Activated CD8-positive, alpha-beta memory T cell treated with anti-CD3 and anti-CD28 coated beads for 1 hour (primary cell): ENCODE measurements at places on chromosomes 1 and 21.

GRCh38 chr1:159791031-159791430, 10.3 kb downstream of the DUSP23 start:
- no peak for DNase-seq

DNA sequence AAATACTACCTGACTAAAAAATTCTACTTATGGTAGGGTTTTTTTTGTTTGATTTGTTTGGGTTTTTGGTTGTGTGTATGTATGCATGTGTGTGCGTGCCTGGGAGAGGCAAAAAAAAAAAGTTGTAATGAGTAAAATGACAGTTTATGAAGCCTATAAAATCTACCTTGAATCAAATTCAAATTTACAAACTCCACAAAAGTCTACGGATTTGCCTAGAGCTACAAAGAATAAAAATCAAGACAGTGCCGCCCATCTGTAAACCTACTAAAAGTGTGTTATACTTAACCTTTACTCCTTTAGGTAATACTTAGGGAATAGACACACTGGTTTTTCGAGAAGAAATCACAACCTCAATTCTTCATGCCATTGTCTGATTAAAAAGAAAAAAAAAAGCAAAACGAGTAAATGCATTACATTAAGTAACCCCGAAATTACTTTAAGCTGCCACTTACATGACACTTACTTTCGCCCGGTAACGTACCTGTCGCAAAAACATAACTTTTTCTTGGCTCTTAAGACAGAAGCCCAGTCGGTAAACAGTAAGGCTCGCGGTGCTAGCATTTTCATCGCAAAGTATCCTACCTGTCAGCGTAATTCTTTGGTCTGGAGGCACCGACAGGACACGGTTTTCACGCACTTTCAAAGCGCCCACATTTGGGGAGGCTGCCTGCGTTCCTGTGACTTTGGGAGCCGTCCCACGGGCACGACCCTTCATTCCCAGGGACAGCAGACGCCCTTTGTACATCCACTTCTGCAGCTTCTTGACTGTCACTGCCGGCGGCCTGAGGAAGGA, 951 bp downstream of the SYDE2 start:
- DNase-seq = no peak

- no peak for DNase-seq
These were observed 24.6 kb downstream of the KIRREL1 start for GRCh38 chr1:158017800-158018595.

DNA sequence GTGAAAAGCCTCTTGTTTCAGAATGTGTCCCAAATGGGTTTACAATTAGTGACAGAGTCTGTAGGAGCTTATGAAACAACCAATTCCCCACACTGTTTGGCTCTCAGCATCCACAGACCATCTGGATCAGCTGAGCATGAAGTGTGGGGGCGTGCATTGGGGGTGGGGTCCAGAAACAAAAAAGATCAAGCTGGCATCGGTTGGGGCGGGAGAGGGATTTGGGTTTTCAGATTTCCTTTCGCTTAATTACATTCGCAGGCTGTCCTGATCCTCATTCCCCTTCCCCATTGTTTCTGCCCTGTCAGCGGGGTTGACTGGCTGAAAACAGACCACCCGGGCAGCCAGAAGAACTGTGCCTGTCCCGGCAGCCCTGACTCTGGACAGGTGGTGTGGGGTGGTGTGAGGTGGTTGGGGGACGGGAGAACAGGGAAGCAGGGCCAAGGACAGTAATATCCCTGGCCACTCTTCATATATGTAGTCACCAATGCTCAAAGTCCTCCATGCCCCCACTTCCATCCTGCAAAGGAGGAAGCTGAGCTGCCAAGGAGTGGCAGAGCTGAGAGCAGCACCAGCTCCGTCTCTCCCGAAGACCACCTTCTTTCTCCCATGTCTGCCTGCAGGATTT, 92.0 kb downstream of the IER5 start:
- DNase-seq = no peak

DNA sequence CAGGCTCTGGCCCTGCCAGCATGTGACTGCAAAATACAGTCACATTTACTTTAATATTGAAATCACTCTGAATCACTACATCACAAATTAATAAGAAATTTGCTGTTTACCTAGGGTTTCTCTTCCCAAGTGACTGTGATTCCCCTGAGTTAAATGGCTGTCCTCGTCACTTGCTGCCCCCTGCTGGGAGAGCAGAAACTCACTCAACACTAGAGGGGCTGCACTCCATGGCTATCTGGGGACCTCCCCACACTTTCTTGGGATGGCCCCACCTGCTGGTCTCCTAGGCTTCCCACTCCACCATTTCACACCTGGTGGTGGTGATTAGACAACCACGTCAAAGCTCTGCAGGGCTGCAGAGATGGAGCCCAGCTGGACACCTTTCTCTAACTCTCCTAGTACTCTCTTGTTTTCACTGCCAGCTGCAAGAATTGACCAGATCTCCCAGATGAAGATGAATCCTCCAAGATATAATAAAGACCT, 63.4 kb downstream of the CD2 start:
- peak; percentile 61 for DNase-seq

GRCh38 chr1:212630158-212630900, 21.8 kb downstream of the ATF3 start:
- peak; percentile 32 for DNase-seq

DNA sequence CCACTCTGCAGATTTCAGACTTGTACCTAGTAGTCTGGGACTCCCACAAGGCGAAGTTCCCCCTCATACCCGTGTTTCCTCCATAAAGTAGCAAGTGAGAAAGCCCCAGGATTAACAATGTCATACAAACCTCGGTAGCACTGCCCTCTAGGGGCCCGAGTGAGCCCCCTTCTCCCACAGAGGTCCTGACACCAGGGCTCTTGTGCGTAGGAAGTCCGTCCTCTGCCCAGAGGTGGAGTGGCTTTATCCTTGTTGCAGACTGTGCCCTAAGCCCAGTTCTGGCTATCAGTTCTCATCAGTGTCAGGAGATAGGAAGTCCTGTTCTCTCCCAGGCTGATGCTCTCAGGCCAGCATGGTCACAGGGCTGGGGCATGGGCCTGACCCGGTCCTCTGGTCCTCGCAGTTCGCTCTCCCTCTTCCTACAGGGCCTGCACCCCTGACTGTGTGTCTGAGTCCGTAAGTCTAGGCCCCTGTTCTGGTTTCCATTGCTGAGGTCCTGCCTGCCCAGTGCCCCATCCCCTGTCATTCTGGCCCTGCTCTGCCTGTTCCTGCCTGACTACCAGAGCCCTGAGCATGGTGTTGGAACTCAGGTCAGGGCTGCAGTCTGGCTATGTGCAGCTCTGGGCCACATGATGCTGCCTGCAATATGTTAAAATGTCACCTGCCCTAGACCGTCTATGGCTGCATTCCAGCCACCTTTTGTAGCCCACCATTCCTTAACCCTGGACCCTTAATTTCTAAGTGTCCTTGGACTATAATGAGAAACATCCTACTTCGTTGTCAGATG, 285.6 kb downstream of the ASTN1 start:
- DNase-seq = no peak

- no peak for DNase-seq
These were observed 95.3 kb downstream of the C1orf21 start for GRCh38 chr1:184482136-184482535.

DNA sequence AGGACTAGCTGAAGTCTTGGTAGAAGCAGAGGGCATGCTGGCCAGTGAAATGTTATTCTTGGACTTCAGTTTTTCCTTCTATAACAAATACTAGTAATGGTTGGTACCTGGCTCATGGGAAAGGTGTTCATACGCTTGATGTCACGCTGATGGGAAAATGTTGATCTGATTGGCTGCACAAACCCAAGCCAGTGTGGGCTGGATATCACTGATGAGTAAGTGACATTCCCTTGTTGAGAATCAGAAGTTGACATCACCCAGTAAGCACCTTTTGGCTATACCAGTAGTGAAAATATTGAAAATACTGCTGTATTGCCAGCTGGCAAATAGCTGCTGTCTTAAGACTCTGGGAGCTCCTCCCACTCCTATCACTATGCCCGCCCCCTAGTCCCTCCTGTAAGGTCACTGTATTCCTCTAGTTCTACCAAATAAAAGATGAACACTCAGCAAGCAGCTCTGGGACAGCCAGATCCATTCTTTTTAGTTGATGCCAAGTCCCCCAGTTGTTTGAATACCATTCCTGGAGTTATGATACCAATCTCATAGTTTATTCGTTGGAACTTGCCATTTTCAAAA, 168.2 kb downstream of the GRIK1 start:
- DNase-seq = no peak

GRCh38 chr1:43801203-43801602, 93.9 kb downstream of the ST3GAL3 start:
- DNase-seq = no peak

GRCh38 chr1:29416267-29417146, 180.2 kb downstream of the PTPRU start:
- no peak for DNase-seq

- DNase-seq = no peak
These were observed 2.7 kb upstream of the PALMD start for GRCh38 chr1:99643021-99643779.

- no peak for DNase-seq
These were observed 47.4 kb downstream of the ACTN2 start for GRCh38 chr1:236733653-236734052.

GRCh38 chr1:230823426-230823825, 44.9 kb downstream of the C1orf198 start:
- DNase-seq = no peak

- DNase-seq = no peak
These were observed 36.0 kb downstream of the GNG4 start for GRCh38 chr1:235613602-235614001.

DNA sequence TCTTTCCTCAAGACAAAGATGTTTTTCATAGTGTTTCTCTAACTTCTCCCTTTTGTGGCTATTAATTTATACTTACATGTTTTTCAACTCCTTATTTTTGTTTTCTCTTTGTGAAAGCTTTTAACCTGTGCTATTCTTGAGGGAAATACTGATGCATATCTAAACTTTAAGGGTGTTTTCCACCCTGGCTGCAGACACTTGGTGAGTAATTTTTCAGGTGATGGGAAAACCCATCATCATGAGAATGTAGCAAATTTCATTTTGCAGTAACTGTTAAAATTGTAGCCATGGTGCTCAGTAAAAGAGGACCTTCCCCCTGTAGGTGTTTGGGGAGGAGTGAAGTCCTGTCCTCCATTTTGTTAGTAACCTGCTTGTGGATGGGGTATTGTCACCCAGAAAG, 124.2 kb downstream of the LIPI start:
- DNase-seq = no peak

DNA sequence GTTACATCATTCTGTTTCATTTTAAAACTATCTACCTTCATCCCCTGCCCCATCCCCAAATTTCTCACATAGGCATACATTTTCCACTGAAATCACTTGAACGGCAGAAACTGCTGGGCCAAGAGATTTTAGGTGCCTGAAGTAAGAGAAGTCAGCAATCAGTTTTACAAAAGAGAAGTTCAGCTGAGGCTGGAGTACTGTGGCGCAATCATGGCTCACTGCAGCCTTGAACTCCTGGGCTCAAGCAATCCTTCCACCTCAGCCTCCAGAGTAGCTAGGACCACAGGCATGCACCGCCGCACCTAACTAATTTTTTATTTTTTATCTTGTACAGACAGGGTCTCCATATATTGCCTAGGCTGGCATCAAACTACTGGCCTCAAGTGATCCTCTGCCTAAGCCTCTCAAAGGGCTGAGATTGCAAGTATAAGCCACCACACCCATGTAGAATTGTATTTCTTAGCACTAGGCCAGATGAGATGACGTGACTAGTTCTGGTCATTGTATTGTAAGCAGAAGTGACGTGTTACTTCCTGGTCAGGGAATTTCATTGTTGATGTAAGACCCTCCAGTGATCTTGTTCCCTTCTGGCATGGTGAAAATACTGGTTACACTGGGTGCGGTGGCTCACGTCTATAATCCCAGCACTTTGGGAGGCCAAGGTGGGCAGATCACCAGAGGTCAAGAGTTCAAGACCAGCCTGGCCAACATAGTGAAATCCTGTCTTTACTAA, 7.1 kb downstream of the BECN2 start:
- no peak for DNase-seq

DNA sequence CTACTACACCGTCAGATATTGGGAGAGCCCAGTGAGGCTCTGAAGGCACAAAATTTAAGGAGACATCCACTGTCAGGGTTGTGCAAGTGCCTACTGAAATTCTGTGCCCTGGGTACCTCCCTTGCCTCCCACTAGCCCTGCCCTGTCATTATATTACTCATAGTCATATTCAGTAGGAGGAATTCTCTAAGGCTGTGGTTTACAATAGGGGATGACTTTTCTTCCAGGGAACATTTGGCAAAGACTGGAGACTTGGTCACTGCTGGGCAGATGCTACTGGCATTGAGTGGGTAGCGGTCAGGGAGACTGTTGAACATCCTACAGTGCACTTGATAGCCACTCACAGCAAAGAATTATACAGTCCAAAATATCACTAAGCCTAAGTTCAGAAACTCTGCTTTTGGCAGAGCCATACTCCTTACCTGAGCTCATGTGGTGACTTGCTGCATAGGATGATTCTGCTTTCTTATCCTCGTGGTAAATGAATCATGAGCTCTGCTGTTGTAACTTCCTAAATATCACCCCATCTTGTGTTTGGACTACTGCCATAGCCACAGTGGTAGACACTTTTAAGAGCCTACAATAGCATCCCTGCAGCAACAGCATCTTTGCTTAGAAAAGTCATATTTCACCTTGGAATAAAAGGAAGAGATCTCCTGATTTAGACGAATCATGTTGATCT, 563.4 kb upstream of the PLXNA2 start:
- DNase-seq = no peak

- DNase-seq = no peak
These were observed 4.9 kb downstream of the SH3BGR start for GRCh38 chr21:39456665-39457064.

- DNase-seq = no peak
These were observed 10.1 kb upstream of the TMEM52 start for GRCh38 chr1:1929102-1929638.

DNA sequence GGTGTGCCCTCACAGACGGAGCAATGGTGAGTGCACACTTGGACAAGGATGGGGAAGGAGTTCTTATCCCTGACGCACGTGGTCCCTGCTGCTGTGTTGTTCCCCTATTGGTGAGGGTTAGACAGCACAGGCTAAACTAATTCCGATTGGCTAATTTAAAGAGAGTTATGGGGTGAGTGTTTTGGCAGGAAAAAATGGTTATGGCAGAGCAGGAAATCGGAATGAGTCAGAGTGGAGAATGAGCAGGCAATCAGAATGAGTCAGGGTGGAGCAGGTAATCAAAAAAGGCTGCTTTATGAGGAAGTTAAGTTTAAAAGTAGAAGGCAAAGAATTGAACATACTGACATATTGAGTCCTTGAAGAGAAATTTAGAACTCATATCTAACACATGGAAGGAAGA, 100.5 kb downstream of the NGF start:
- no peak for DNase-seq

DNA sequence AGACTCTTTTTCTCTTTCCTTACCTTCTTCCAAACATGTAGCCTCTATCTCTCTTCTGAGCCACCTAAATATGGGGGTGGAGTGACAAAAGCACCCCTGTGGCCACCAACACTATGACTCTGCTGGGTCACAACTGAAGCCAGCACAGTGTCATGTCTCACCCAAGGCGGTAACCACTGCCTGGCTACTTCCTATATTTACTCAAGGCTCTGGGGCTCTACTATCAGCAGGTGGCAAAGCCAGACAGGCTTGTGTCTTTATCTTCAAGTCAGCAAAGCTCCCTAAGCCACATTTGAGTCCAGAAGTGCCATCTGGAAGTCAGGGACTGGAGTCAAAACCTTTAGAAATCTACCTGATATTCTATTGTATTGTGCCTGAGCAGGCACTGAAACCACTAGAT, 1515.2 kb downstream of the PLA2G4A start:
- DNase-seq = no peak
